ENCODE measurements at places on chromosomes 7 and 10. TPM values are rescaled to one million over a fixed set of nuclear protein-coding genes. Genes with fewer than 3 reads are reported as not detected.

DNA sequence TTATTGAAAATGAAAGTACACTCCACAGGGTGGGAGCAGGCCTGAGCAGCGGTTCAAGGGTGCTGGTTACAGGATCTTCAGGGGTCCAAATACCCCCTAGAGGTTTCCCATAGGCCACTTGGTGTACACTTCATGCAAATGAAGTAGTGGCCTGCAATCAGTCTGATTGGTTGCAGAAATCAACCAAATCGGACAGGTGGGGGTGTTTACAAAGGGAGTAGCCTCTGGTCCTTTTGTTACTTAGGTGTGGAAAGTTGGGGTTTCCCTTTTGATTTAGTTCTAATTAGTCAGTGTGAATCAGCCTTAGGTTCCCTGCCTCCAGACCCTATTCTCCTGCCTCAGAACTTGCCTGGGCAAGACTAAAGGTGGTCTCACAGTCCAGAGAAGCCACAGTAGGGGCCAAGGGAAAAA, 49.6 kb downstream of the SYPL1 start:
- H3K36me3 ChIP-seq: no peaks in the 10 kb centered on the region
- no peak for DNase-seq
- no peak overlapping the region for H3K27ac ChIP-seq
- no peaks in the 10 kb centered on the region for H3K27me3 ChIP-seq
- peaks cover 19% of the 10 kb centered on the region for H3K4me1 ChIP-seq

- no peak for DNase-seq
- no peaks in the 10 kb centered on the region for H3K27me3 ChIP-seq
- H3K4me1 ChIP-seq: no peaks in the 10 kb centered on the region
Measured at GRCh38 chr10:85284778-85285770, 956.7 kb downstream of the CCSER2 start.

GRCh38 chr7:38057829-38058228, 120.2 kb upstream of the STARD3NL start:
- no peak overlapping the region for H3K4me3 ChIP-seq
- no peak overlapping the region for H3K27ac ChIP-seq
- no peak for DNase-seq
- peaks cover 4% of the 10 kb centered on the region for H3K27me3 ChIP-seq
- no peaks in the 10 kb centered on the region for H3K36me3 ChIP-seq

- peaks cover 4% of the 10 kb centered on the region for H3K4me1 ChIP-seq
- no peak overlapping the region for H3K27ac ChIP-seq
- peaks cover 23% of the 10 kb centered on the region for H3K27me3 ChIP-seq
Measured at GRCh38 chr7:159145490-159145855, 806 bp upstream of the VIPR2 start.

GRCh38 chr10:101066146-101066895, 4.5 kb downstream of the KAZALD1 start:
- peak overlapping the region; percentile 43 for H3K4me3 ChIP-seq
- peaks cover 34% of the 10 kb centered on the region for H3K4me1 ChIP-seq
- H3K36me3 ChIP-seq: no peaks in the 10 kb centered on the region
- no peak overlapping the region for H3K27ac ChIP-seq
- peak; percentile 72 for DNase-seq
- H3K27me3 ChIP-seq: peaks cover 30% of the 10 kb centered on the region

Gene KRIT1
- total RNA-seq: 45.5 TPM

Gene GUSB
- 43.2 TPM for total RNA-seq

GRCh38 chr10:103455235-103455634, 3.1 kb upstream of the CALHM2 start:
- no peaks in the 10 kb centered on the region for H3K27me3 ChIP-seq
- no peak overlapping the region for H3K27ac ChIP-seq
- H3K4me1 ChIP-seq: peaks cover 19% of the 10 kb centered on the region
- no peak for DNase-seq
- H3K36me3 ChIP-seq: no peaks in the 10 kb centered on the region
- no peak overlapping the region for H3K4me3 ChIP-seq

Gene ADCYAP1R1
- not detected for total RNA-seq

DNA sequence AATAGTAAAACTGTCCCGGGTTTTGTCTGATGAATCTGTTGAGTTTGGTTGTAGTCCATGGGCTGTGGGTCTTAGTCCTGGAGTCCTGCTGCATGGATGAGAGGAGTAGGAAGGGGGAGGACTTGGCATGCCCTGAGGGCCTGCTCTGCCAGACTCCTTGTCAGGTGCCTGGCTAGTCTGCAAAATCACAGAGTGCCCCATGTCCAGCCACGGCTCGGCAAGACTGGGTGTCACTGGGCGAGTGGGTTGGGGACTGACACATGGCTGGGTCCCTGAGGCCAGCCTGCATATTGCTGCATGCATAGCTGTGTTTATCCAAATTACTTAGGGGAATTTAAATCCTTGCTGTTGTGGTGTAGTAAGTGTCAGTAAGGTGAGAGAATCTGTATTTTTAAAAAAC, 9.7 kb downstream of the MINDY4 start:
- H3K4me1 ChIP-seq: peaks cover 2% of the 10 kb centered on the region
- DNase-seq: no peak
- no peaks in the 10 kb centered on the region for H3K27me3 ChIP-seq
- H3K4me3 ChIP-seq: no peak overlapping the region
- H3K36me3 ChIP-seq: peaks cover 12% of the 10 kb centered on the region
- no peak overlapping the region for H3K27ac ChIP-seq

DNA sequence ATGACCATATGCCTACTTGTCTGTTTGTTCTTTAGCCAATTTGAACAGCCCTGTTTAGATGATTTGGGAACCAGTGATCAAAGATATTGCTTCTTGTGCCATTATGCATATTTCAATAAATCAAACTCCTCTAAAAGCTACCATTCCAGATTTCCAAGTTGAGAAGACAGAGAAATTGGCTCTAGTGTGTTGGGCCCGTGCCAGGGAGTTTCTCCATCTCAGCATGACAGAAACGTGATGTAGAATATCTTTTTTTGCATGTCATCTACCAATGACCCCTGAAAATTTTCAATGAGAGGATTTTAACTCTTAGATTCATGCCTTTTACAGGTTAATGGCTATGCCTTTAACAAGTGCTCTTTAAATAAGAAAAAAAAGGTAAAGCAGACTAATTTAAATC, 50.7 kb upstream of the CABCOCO1 start:
- no peaks in the 10 kb centered on the region for H3K4me1 ChIP-seq
- no peaks in the 10 kb centered on the region for H3K36me3 ChIP-seq
- H3K27me3 ChIP-seq: peaks cover 3% of the 10 kb centered on the region

Gene XRCC2
- total RNA-seq: 23.6 TPM

GRCh38 chr7:81811956-81812865, 42.4 kb upstream of the HGF start:
- DNase-seq: no peak
- no peak overlapping the region for H3K27ac ChIP-seq
- H3K27me3 ChIP-seq: no peaks in the 10 kb centered on the region
- no peaks in the 10 kb centered on the region for H3K4me1 ChIP-seq
- no peak overlapping the region for H3K4me3 ChIP-seq

Gene FAM25A
- total RNA-seq: not detected

DNA sequence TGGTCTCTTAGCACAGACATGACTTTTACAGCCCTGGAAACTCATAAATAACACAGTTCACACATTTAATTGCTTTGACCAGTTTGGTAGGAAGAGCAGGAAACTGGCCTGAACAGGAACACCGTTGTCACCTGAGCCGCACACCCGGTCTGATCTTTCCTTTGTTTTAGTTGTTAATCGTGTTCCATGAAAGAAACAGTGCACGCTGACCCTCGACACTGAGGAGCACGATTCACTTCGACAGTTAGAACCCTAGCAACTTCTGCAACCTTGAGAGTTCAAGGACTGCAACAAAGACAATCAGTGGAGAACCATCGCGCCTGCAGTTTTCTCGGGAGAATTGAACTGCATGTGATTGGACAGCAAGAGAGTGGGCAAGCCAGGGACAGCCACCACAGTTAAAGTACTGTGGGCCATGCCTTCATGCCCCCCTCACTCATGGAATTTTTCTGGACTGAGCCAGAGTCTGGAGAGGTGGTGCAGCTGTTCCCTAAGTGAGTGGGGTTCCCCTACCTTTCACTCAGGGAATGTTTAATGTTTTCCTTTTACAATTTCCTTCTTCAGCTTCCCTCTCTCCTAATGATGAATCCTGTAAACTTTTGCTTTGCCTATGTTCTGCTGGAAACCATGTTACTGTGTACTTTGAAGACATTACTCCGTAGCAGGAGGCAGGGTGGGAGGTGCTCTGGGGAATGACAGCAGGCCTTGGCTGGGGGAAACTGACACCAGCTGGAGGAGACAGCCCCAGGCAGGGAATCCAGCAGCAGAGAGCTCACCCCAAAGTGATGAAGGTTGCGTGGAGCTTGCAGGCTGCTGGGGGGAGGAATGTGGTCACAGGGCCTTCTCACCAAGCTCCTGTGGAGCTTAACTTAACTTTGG, 198.7 kb downstream of the ZNF438 start:
- no peaks in the 10 kb centered on the region for H3K36me3 ChIP-seq
- no peaks in the 10 kb centered on the region for H3K4me1 ChIP-seq
- no peak for DNase-seq
- H3K27me3 ChIP-seq: no peaks in the 10 kb centered on the region

Gene OR2A1
- total RNA-seq: not detected

DNA sequence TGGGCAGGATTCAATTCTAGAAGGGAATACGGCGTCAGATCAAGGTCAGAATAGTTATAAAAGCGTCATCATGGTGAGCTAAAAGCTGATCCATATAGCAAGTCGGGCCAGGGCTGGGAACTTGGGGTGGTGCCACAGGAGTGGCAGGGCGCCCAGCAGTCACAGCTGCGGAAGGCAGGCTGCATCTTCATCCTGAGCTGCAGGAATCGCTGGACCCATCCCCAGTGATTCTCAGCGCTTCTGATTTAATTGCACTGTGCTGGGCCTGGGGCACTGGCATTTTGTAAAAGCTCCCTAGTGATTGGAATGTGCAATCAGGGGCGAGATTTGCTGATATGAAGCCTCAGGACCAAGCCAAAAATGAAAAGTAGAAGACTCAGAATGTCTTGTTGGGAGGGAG, 135.3 kb downstream of the CTTNBP2 start:
- no peak overlapping the region for H3K27ac ChIP-seq
- H3K27me3 ChIP-seq: peaks cover 7% of the 10 kb centered on the region
- H3K4me3 ChIP-seq: no peak overlapping the region
- H3K4me1 ChIP-seq: no peaks in the 10 kb centered on the region
- H3K36me3 ChIP-seq: no peaks in the 10 kb centered on the region

- H3K36me3 ChIP-seq: no peaks in the 10 kb centered on the region
- no peak for DNase-seq
- H3K4me3 ChIP-seq: no peak overlapping the region
- peaks cover 43% of the 10 kb centered on the region for H3K27me3 ChIP-seq
- H3K27ac ChIP-seq: no peak overlapping the region
Measured at GRCh38 chr10:70055550-70055949, 2.9 kb downstream of the MACROH2A2 start.

DNA sequence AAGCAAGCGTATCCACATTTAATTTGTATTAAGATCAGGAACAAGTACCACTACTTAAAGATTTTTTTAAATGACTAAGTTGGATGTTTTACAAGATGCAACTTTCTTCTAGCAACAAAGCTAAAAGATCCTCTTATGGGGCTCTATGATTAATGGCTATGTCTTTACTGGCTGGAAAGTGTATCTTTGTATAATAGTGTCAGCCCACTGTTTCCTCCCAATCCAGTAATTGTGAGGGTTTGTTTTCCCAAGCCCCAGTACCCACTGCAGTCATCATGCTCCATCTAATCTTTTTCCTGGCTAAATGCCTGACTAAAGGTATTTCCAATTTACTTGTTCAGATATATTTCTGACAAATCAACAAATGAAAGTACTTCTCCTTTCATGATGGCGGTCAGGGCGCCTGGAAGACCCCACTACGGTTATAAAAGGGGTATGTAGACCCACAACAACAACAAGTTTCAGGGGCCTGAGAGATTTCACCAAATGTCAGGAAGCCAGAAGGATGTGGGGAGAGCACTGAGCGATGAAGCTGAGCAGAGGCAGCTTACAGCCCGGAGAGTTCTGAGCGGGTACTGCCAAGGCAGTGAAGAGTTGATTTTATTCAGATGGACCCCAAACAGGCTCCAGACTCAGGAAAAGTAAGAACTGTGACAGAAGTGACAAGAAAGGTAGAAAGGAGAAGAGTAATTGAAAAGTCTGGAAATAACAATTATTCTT, 222.6 kb upstream of the KLF14 start:
- H3K4me1 ChIP-seq: peaks cover 45% of the 10 kb centered on the region
- no peak for DNase-seq
- H3K27ac ChIP-seq: peak overlapping the region; percentile 99
- H3K4me3 ChIP-seq: no peak overlapping the region
- H3K27me3 ChIP-seq: no peaks in the 10 kb centered on the region
- H3K36me3 ChIP-seq: peaks cover 85% of the 10 kb centered on the region

DNA sequence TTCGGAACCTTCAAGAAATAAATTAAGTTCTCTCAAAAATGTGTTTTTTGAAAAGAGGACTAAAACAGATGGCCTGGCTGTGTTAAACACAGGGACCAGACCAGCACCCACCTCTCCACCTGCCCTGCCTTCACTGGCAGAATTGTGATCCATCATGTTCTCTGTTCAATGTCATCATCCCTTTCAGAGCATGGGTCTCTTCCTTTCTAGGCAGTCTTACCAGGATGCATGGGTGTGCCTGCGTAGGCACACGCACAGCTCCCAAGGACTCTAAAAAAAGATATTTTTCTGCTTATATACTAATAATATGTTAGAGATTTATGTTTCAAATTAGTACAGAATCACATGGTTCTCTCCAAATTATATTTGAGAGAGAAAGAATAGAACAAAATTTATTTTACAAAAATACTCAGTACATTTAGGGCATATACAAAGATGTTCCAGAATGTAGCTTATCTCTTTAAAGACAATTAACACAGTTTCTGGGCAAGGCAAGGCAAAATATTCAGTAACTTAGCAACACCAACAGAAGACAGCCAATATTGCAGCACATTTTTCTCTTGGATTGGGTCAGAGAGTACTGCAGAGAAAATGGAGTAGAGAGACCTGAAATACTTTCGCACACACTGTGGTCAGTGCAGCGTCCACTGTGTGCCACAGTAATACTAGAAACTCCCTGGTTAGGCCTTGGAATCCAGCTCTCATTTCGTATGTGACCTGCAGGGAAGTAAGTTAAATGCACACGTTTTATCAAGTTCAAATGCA, 52.8 kb downstream of the EGFR start:
- no peaks in the 10 kb centered on the region for H3K36me3 ChIP-seq
- H3K4me1 ChIP-seq: peaks cover 18% of the 10 kb centered on the region
- H3K27me3 ChIP-seq: peaks cover 21% of the 10 kb centered on the region
- H3K27ac ChIP-seq: no peak overlapping the region
- H3K4me3 ChIP-seq: no peak overlapping the region

DNA sequence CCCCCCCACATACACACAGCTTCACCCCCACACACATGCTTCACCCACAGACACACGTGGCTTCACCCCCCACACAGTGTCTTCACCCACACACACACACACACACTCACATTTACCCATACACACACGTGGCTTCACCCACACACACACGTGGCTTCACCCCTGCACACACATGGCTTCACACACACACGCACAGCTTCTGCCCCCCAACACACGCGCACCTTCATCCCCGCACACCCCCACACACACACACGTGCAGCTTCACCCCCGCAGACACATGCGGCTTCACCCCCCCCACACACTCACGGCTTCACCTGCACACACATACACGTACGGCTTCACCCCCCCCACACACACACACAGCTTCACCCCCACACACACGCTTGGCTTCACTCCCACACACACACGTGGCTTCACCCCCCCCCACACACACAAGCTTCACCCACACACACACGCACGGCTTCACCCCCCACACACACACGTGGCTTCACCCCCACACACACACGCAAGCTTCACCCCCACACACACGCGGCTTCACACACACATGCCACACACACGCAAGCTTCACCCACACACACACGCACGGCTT, 82.4 kb downstream of the NKX6-2 start:
- no peaks in the 10 kb centered on the region for H3K4me1 ChIP-seq
- H3K27me3 ChIP-seq: no peaks in the 10 kb centered on the region
- no peak overlapping the region for H3K27ac ChIP-seq
- H3K36me3 ChIP-seq: peaks cover 34% of the 10 kb centered on the region
- no peak for DNase-seq
- H3K4me3 ChIP-seq: no peak overlapping the region
